ENCODE measurements at places on chromosomes 7 and 10.
A peak's percentile ranks its signal among the peaks of the same experiment; 100 is the strongest.

DNA sequence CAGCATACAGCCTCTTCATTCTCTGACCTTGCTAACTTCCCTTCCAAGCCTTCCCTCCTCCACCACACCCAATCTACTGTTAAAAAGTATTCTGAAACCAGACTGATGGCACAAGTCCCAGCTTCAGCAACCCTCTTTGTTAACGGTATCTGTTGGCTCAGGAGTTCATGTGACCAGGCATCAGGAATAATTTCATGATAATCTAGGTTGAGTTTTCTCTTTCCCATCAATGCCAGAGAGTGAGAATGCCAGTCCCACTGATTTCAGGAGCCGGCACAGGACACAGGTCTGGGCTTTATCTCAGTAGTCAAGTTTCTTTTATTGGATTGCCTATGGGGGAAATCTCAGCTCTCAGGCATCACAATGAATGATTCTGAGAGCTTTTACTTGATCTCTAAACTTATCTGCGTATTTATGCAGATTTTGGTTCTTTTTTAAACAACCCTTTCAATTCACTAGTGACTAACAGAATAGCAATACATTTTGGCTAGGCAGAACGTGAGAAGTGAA lies 231.0 kb upstream of the LYZL1 start:
- DNase-seq, result no peak

DNA sequence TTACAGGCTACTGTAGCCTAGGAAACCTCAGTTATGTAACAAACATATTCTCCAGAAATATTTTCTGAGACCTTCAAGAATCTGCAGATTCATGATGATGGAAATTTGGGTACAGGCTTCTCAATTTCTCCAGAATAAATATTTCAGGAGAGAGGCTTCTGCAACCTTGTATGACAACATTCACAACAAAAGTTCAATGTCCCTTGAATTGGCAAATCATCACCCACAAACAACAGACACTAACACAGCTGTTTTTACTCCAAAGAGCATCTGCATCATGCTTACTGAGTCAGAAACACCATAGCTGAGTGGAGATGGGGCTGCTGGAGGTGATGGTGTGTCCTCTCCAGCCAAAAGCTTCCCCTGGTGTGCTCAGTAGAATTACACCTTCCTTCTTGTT lies 9.3 kb upstream of the COBL start:
- DNase-seq, result no peak

DNA sequence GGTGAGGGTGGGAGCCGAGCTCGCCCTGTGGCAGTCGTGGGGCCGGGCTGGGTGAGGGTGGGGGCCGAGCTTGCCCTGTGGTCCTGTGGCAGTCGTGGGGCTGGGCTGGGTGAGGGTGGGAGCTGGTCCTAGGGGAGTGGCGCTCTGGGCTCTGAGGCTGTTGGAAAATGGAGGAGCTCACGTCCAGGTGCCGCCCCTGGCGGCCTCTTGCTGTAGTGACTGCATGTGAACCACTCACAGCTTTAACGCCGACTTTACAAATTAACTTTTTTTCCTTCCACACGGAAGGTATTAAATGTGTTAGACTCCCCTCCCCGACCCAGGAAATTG lies 312.6 kb downstream of the WDR37 start:
- DNase-seq, result no peak

GRCh38 chr7:31253532-31253931 lies 87.0 kb downstream of the NEUROD6 start:
- DNase-seq, result no peak

GRCh38 chr7:23531050-23531793 lies 559 bp downstream of the TRA2A start:
- DNase-seq, result peak; percentile 62

DNA sequence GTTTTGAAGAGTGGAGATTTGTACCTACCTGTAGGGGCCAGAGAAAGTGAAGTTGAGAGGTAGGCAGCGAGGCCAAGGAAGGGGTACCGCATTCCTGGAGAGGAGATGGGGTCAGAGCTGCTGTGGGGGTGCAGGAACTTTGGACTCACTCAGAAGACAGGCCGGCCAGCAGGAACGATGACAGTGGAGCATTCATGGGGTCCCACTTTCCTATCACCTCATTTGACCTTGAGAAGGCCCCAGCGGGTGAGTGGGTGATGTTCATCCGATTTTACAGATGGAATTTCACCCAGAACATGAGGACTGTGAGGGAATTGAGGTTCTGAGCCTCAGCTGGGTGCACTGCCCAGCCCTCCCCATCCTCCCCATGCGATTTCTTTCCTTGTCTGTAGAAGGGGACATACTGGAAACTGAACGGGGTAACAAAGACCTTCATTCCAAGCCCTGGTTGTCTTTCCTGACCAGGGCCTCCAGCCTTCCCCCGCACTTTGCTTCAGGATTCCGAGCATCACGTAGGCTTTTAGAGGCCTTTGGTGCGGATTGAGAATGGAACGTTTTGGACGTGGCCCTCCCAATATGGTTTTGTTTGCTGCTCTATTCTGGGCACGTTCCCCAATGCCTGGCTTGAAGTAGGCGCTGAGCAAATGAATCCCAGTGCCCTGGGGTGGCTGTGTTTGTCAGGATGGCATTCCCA lies 87.3 kb downstream of the ADCY1 start:
- DNase-seq, result no peak

GRCh38 chr10:74363727-74364126 lies 212.7 kb downstream of the ADK start:
- DNase-seq, result no peak
